ENCODE measurements at places on chromosomes 3 and 15.

GRCh38 chr3:186453531-186453930 is 90.6 kb downstream of the CRYGS start:
- no peak for DNase-seq

DNA sequence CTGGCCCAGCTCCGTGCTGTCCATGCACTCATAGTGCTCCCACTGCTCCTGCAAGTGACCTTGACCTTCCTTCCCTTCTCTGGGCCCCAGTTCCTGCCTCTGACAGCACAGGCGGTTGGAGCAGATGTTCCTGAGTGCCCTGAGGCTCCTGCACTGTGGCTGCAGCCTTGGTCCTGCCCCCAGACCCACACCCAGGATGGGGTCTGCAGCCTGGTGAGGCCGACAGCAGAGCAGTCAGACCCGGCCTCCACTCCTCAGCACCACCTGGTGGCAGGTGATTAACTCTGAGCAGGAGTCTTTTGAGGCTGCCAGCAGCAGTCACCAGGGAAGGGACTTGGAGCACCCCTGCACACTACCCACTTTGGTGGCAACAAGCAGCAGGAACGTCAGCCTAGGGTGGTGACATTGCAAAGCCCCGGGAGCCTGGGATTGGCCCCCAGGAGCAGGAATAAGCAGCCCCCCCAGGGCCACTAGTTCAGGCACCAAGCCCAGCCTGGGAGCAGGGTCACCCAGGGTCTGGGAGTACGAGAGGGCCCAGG is 64.6 kb downstream of the CYP11A1 start:
- peak; percentile 64 for DNase-seq

GRCh38 chr3:72150634-72151412 is 365.9 kb upstream of the PROK2 start:
- DNase-seq: peak; percentile 27

DNA sequence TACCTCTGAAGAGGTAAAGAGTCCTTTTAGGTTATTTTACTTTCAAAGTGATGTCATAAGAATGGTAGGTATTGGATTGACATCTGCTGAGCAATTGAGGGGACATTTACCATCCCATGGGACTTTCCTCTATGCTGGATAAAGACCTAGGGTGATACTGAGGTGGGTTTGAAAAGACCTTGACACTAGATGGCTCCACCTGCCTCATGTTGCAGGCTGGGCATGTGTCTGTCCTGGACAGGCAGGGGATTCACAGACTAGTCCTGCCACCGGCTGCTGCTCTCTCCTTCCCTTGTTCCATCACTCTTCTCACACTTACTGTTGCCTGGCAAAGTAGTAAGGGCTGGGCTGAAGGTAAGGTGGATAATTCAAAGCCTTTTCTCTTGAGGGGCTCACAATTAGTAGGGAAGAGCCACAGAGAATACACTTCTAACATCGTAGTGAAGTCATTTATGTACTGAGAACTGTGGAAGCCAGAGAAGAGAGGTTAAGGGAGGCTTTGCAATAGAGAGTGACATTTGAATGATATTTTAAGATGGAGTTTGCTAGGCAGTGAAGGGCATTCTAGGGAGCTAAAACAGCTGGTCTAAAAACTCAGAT is 27.7 kb downstream of the TRAK1 start:
- peak; percentile 65 for DNase-seq

DNA sequence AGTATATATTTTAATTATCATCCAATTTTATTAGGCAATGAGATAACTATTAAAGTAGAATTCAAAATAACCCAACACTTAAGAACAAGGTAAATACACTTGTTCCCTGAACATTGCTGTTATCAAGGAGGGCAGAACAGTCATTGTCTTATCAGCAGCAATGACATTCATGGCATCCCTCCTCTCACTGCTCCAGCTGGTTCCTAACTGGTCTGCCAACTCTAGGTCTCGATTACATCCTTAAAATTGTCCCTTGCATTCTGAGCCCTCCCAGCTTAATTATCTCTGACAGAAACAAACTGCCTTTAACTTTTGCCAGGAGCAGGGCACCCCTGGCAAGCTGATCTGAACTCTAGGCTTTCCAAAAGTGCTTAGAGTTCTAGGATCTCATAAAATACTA is 14.0 kb upstream of the DYNC1LI1 start:
- DNase-seq: no peak

- DNase-seq: peak; percentile 69
Measured at GRCh38 chr3:193929921-193930646, 205.9 kb upstream of the HES1 start.

DNA sequence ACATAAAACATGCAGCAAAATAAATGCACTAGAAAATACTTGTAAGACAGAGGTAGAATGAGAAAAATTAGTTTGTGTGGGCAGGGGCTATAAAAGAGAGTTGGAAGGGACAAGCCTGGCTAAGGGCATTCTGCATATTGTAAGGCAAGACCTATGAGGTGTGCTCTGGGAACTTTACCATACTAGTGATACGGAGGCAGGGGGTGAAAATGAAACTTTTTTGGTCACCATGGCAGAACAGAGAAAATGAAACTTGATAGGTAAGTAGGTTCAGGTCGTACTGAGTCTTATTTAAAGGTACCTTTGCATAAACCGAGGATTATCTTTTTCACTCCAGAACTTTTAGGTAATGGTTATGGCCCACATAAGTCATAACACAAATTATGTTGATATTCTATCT is 74.7 kb upstream of the ACKR4 start:
- no peak for DNase-seq

DNA sequence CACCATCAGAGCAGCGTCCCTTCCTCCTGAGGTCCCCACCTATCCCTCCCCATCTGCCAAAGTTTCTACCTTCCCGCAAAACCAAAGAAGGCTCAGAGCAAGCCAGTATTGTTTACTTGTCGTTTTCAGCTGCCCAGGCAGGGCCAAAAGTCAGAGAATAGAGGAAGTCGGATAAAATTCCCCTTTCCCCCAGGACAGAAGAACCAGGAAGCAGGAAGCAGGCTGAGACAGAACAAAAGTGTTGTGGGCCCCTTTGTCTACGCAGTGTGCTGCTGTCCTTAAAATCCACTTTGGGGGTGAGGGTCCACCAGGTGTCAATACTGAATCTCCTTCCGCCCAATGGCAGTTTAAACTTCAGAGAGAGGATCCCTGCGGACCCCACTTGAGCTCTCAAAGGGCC is 18.5 kb upstream of the RPL32 start:
- no peak for DNase-seq

GRCh38 chr3:65884071-65884470 is 154.6 kb downstream of the MAGI1 start:
- peak; percentile 35 for DNase-seq

DNA sequence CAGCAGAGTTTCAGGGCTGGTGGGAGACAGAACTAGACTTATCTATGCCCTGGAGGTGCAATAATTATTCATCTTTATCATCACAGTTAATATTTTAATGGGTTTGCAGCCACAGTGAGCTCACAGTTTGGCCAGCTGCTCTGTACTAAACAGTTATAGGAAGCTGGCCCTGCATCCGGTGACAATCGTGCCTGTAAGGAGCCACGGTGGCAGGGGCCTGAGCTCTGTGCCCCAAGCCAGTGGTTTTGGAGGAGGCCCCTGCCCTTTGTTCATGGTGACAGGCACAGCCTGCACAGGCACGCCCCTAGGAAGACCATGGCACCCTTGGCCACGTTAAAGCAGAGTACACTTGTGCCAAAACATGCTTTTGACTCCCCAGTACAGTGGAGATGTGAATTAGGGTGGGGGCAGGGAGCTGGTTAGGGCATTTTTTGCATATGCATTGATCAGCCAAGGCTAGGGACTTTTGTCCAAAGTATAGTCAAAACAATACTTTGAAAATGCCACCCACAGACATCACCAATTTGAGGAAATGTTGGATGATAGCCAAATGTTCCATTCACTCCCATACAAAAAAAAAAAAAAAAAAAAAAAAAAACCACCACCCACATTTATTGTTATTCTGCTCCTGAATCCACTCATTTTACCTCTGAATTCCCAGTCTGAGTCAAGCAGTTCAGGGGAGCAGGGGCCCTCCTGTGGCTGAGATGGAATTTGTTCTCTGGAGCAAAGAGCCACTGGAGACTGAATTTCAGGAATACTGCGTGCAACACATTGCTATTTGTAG is 3.4 kb upstream of the RFTN1 start:
- peak; percentile 47 for DNase-seq
